ENCODE measurements at places on chromosomes 6 and 20. TPM values are rescaled to one million over a fixed set of nuclear protein-coding genes. Genes with fewer than 3 reads are reported as not detected.

DNA sequence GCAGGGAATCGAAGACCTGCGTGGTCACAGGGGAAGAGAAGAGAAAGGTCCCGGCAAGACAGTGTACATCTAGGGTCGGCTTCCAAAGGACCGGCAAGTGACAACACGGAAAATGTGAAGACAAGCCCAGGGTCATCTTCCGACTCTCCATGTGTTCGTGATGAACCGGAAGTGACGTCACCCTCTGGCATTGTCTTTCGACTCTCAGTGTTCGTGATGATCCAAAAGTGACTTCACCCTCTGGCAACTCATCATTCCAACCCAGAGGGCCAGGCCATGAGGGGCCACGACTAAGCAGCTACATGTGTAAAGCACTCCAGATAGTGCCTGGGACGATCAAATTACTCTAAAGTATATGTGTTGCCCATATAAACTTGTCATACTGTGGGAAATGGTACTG is 290.8 kb downstream of the THBS2 start:
- H3K36me3 ChIP-seq = no peaks in the 10 kb centered on the region
- peaks cover 4% of the 10 kb centered on the region for H3K4me1 ChIP-seq
- no peak overlapping the region for H3K4me3 ChIP-seq
- no peak for DNase-seq
- no peak overlapping the region for H3K27ac ChIP-seq
- no peaks in the 10 kb centered on the region for H3K27me3 ChIP-seq

DNA sequence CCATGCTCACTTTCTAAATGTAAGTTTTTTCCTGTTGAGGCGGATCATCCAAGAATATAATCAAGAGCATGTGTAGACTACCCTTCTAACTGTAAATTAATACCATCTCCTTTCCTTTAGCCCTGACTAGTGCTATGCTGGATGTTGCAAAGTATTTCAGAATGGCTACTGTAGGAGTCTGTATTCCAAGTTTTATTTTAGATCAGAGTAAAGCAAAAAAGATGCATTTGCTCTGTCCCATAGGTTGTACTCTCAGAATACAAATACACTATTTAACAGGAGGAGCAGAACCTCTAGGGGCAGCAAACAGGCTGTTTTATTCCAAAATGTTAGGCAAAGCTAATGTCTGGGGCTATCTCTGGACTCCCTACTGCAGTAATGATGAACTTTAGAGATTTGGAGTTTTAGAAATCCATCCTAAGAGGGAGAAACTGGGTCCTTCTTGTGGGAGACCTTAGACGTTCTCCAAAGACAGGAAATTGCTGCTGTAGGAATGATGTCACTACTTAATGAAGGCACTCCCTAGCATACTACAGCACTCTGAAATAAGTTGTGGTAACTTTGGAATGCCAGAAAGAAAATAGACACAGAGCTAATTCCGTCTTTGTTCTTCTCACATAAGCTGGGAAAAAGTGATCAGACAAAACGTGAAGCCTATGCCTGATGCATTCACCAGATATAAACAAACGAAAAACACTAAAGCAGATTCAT is 392.4 kb upstream of the HS3ST5 start:
- no peak overlapping the region for H3K27ac ChIP-seq
- no peak overlapping the region for H3K4me3 ChIP-seq
- DNase-seq = no peak

The REM1 gene
- not detected for total RNA-seq

GRCh38 chr6:31091680-31092079 is 20.7 kb downstream of the C6orf15 start:
- no peaks in the 10 kb centered on the region for H3K36me3 ChIP-seq
- DNase-seq = no peak
- H3K4me3 ChIP-seq = no peak overlapping the region
- peaks cover 8% of the 10 kb centered on the region for H3K27me3 ChIP-seq

- no peak for DNase-seq
- H3K4me1 ChIP-seq = peaks cover 24% of the 10 kb centered on the region
- H3K36me3 ChIP-seq = no peaks in the 10 kb centered on the region
- H3K27me3 ChIP-seq = no peaks in the 10 kb centered on the region
- no peak overlapping the region for H3K4me3 ChIP-seq
Observed at GRCh38 chr6:140007525-140007924, 633.1 kb upstream of the CITED2 start.

DNA sequence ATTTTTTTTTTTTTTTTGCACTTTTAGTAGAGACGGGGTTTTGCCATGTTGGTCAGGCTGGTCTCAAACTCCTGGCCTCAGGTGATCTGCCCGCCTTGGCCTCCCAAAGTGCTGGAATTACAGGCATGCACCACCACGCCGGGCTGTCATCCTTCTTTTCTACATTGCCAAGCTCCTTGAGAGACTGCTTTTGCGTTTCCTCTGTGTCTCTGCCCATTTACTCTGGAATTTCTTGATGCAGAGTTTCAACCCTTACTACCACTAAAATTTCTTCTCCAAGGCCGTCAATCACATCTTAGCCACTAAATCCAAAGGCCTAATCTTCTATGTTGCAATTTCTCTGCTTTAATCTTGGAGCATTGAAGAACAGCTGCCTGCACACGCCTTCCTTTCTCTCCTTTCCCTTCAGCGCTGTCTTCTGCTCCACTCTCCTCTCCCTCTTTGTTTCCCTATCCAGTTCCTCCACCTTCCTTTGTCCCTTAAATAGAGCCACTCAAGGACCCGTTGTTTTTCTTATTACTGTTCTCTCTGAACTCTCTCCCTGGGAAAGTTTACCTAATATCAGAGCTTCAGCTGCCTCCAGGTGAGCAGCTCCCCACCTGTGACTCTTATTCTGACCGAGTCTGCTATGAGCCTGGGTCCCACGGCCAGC is 98.8 kb downstream of the SLC35B3 start:
- no peak for DNase-seq
- H3K4me3 ChIP-seq = no peak overlapping the region
- no peaks in the 10 kb centered on the region for H3K27me3 ChIP-seq
- no peak overlapping the region for H3K27ac ChIP-seq

The SOBP gene
- 1.8 TPM for total RNA-seq

The SOX4 gene
- total RNA-seq = 152 TPM

The BANF2 gene
- not detected for total RNA-seq

The PLN gene
- 0.45 TPM for total RNA-seq

- H3K36me3 ChIP-seq = no peaks in the 10 kb centered on the region
- no peak overlapping the region for H3K27ac ChIP-seq
- H3K4me3 ChIP-seq = no peak overlapping the region
- peaks cover 8% of the 10 kb centered on the region for H3K27me3 ChIP-seq
- H3K4me1 ChIP-seq = peaks cover 6% of the 10 kb centered on the region
Observed at GRCh38 chr6:168527451-168528210, 86.6 kb downstream of the SMOC2 start.

GRCh38 chr20:63252284-63252711 is 2.0 kb downstream of the NKAIN4 start:
- H3K27ac ChIP-seq = no peak overlapping the region
- peaks cover 26% of the 10 kb centered on the region for H3K4me1 ChIP-seq
- DNase-seq = no peak
- peaks cover 39% of the 10 kb centered on the region for H3K27me3 ChIP-seq
- no peak overlapping the region for H3K4me3 ChIP-seq

DNA sequence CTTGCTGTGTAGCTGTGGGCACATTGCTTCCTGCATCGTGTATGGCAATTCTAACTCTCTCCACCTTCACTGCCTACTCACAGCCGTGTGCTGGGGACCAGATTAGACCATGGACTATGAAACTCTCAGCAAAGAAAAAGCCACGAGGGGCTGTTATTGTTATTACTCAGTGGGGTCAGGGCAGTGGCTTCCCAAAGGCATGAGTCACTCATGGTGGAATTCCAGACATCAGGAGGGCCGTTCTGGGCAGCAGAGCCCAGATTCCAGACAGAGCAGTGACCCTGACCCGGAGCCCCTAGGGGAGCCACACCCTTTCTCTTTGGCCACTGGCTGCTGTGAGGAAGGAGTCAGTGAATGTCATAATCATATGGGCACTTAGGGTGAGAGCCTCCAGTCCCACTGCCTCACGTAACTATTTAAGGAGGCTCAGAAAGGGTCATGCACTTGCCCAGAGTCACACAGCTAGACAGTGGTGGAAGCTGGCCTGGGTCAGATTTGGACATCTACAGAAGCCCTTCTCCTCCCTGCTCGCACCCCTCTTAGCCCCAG is 22.2 kb upstream of the CCN5 start:
- H3K27ac ChIP-seq = no peak overlapping the region
- no peaks in the 10 kb centered on the region for H3K36me3 ChIP-seq
- H3K4me3 ChIP-seq = no peak overlapping the region

The TRMT6 gene
- total RNA-seq = 11.6 TPM

The OOEP gene
- total RNA-seq = not detected

The KCNQ2 gene
- total RNA-seq = 47.3 TPM

DNA sequence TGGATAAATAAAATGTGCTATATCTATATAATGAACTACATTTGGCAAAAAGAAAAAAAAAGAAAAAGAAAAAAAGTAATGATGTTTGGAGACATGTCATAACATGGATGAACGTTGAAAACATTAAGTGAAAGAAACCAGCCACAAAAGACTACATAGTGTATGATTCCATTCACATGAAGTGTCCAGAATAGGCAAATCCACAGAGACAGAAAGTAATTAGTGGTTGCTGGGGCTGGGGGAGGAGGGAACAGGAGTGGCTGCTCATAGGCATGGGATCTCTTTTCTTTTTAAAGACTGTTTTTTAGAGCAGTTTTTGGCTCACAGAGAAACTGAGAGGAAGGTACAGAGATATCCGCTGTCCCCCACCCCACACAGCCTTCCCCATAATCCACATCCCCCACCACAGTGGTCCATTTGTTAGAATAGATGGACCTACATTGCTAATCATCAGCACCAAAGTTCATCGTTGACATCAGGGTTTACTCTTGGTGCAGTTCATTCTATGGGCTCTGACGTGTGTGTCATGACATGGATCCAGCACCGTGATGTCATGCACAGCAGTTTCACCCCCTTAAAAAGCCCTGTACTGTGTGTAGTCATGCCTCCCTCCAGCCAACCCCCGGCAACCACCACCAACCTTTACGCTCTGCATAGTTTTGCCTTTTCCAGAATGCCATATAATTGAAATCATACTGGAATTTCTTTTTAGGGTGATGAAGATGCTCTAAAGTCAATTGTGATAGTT is 240.9 kb upstream of the RREB1 start:
- no peaks in the 10 kb centered on the region for H3K36me3 ChIP-seq
- no peak overlapping the region for H3K27ac ChIP-seq

- no peak overlapping the region for H3K27ac ChIP-seq
- H3K4me1 ChIP-seq = no peaks in the 10 kb centered on the region
- no peaks in the 10 kb centered on the region for H3K36me3 ChIP-seq
- no peaks in the 10 kb centered on the region for H3K27me3 ChIP-seq
- H3K4me3 ChIP-seq = no peak overlapping the region
- no peak for DNase-seq
Observed at GRCh38 chr6:95204178-95204577, 373.2 kb upstream of the MANEA start.

DNA sequence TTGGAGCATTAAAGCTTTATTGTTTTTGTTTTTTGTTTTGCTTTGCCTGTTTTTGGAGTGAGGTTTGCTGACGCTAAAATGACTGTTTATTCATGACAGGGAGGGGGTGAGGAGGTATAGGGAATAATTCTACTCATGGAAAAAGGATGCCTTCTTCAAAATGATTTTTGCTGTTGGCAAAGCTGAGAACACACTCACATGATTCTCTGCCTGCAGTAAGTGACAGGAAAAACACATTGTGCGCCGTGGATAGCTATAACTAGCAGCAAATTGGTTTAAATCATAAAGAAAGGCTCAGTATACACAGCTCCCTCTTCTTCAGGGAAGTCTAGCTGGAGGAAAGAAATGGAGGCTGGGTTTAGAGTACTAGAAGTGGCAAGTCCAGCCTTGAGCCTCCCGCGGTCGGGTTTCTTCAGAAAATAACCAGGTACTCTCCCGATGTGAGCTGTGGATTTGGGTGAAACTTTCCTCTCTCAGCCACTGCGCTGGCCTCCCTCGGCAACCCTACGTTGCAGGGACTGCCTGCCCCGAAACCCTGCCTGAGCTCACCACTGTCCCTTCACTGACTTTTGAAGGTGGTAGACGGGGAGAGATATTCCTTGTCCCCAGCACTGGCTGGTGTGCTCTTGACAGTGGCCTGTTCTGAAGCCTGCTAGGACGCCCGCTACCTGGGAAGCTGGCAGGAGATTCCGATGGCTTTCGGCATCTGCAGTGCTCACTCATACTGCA is 278.2 kb downstream of the NRN1 start:
- H3K27me3 ChIP-seq = peaks cover 2% of the 10 kb centered on the region
- no peak overlapping the region for H3K27ac ChIP-seq
- H3K4me3 ChIP-seq = no peak overlapping the region
- peaks cover 23% of the 10 kb centered on the region for H3K4me1 ChIP-seq

GRCh38 chr20:53786445-53787267 is 193.0 kb upstream of the ZNF217 start:
- no peaks in the 10 kb centered on the region for H3K36me3 ChIP-seq
- no peaks in the 10 kb centered on the region for H3K27me3 ChIP-seq
- H3K4me3 ChIP-seq = peak overlapping the region; percentile 32
- H3K4me1 ChIP-seq = peaks cover 32% of the 10 kb centered on the region
- peak overlapping the region; percentile 75 for H3K27ac ChIP-seq
- DNase-seq = no peak

The SYNDIG1 gene
- 4.1 TPM for total RNA-seq

DNA sequence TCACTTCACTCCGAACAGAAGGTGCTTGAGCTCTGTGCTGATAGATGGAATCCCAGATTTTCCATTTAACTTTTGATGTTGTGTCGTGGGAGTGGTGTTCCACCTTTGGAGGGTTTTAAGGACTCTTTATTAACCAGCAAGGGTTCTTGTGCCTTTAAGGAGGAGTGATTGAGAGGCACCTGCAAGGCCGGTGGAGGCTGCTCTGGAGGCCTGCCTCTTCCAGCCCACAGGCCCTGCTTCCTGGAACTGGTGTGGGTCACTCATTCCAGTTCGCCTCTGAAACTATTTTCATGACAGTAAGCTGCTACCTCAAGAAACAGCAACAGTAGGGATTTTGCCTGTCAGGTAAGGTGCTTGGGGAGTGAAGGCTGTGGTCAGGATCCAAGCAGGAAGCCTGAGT is 58.8 kb upstream of the APCDD1L start:
- no peak overlapping the region for H3K27ac ChIP-seq
- peaks cover 8% of the 10 kb centered on the region for H3K27me3 ChIP-seq
- no peaks in the 10 kb centered on the region for H3K36me3 ChIP-seq
- H3K4me1 ChIP-seq = peaks cover 38% of the 10 kb centered on the region
- no peak for DNase-seq
- no peak overlapping the region for H3K4me3 ChIP-seq

DNA sequence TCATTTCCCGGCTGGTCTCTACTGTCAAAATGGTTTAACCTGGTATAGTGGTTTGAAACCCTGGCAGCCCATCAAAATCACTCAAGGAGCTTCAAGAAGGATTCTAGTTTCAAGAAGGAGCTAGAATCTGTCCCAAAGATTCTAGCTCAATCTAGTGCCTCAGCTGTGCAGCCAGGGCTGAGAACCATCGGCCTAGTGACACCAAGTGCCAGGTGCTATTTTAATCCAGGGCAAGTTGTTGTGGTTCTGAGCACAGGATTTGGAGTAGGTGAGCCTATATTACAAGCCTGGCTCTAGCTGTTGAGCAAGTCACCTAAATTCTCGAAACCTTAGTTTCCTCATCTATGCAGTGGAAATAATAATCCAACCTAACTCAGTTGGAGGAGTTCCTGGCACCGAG is 3.7 kb downstream of the MOCS1 start:
- H3K27me3 ChIP-seq = peaks cover 3% of the 10 kb centered on the region
- peaks cover 14% of the 10 kb centered on the region for H3K36me3 ChIP-seq
- no peak for DNase-seq
- no peak overlapping the region for H3K27ac ChIP-seq
- H3K4me1 ChIP-seq = peaks cover 28% of the 10 kb centered on the region

- no peaks in the 10 kb centered on the region for H3K4me1 ChIP-seq
- no peak for DNase-seq
- no peak overlapping the region for H3K4me3 ChIP-seq
- no peaks in the 10 kb centered on the region for H3K36me3 ChIP-seq
Observed at GRCh38 chr6:121951123-121951522, 448.3 kb upstream of the HSF2 start.

The KCNK17 gene
- 18.6 TPM for total RNA-seq

The RAMACL gene
- total RNA-seq = 1.5 TPM

The RGS17 gene
- total RNA-seq = 3.7 TPM

The PAX1 gene
- 0.43 TPM for total RNA-seq

Measured in type B pancreatic cell (in vitro differentiated cells).